ENCODE measurements at places on chromosomes 6 and 20.

- DNase-seq: no peak
Observed at GRCh38 chr6:108169464-108170331, 3.9 kb downstream of the NR2E1 start.

DNA sequence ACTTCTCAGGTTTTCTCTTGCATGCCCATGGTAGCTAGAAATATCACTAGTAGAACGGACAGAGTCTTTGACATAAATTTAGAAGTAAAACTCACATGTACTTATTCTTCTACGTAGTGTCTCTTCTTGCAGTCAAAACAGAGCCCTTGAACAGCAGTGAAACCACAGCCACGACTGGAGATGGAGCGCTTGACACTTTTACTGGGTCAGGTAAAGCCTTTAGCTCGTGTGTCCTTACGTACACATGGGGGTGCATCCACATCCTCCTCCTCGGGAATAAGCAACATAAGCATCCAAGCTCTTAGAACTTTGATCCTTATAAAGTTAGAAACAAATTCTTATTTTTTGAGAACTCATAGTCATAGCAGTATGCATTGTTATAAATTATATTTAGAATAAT, 215.3 kb downstream of the EYA4 start:
- DNase-seq: no peak

DNA sequence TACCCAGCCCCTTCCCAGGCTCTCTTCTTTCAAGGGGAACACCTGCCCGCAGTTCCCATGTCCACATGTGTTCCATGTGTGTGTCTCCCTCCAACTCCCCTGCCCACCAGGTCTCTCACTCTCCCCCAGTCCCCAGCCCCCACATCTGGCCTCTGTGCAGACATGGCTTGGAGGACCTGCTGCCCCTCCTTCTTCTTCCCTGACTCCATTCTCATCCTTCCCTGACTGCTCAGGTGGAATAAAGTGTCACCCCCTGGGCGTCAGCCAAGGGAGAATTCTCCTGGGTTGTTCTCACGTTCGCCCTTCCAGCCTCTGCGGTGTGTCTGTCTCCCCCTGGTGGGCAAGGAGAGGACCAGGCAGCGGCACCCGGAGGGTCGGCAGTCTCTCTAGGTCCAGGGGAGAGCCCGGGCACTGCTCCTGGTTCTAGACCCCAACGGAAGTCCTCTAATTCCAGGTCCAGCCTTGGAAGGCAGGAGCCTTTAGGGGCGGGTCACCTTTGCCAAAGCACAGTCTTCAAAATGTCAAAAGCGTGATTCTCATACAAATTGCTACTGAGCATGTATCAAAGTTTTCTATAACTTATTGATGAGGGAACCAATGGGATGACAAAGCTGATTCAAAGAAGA, 50.5 kb downstream of the EBF4 start:
- no peak for DNase-seq

GRCh38 chr6:1802491-1803395, 193.0 kb downstream of the FOXC1 start:
- no peak for DNase-seq

DNA sequence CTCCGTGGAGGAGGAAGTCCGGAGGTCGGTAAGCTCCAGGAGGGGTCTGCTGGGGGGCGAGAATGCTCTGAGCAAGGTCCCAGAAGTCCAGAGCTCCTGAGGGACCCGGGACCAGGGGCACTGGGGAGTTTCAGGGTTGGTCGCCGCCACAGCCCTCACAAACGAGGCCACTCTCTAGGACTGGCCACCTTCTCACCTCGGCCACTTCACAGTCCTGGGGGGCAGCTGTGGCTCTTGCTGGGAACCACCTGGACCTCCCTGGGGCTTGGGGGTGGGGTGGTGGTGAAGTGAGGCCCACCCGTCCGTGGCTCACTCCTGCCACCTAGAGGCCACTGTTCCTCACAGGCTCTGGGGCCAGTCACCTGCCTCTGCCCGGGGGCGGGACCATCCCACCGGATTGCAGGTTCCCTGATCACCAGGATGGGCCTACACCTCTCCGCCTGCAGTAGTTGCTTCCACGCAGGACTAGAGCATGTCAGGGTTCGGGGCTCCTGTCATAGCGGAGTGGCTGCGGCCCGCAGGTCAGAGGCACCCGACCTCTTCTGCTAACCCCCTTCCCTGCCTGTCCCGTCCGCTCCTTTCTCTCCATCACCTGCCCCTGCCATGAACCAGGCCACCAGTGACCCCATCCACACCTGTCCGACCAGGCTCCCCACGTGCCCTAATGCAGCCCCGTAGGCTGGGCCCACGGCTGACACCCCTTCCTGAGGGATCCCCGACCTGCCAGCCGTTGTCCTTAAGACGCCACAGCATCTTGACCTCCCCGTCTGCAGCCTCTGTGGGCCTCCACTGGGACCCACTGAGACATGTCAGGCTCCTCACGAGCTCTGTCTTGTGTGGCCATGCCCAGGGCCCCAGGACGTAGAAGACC, 5.1 kb upstream of the TCEA2 start:
- DNase-seq: peak; percentile 77

DNA sequence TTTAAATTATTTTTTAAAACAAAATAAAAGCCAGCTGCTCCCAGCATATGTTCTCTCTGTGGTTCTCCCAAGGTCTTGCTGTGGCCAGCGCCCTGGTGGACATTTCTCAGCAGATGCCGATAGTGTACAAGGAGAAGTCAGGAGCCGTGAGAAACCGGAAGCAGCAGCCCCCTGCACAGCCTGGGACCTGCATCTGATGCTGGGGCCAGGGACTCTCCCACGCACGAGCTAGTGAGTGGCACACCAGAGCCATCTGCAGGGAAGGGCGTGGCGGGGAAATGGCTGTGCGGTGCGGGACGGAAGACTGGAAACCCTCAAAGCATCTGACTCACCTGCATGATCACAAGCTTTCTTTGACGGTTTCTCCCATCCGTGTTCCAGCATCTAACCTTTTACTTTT, 16.5 kb downstream of the GFRA4 start:
- DNase-seq: no peak

- no peak for DNase-seq
Observed at GRCh38 chr20:53984356-53985149, 85.8 kb downstream of the BCAS1 start.

DNA sequence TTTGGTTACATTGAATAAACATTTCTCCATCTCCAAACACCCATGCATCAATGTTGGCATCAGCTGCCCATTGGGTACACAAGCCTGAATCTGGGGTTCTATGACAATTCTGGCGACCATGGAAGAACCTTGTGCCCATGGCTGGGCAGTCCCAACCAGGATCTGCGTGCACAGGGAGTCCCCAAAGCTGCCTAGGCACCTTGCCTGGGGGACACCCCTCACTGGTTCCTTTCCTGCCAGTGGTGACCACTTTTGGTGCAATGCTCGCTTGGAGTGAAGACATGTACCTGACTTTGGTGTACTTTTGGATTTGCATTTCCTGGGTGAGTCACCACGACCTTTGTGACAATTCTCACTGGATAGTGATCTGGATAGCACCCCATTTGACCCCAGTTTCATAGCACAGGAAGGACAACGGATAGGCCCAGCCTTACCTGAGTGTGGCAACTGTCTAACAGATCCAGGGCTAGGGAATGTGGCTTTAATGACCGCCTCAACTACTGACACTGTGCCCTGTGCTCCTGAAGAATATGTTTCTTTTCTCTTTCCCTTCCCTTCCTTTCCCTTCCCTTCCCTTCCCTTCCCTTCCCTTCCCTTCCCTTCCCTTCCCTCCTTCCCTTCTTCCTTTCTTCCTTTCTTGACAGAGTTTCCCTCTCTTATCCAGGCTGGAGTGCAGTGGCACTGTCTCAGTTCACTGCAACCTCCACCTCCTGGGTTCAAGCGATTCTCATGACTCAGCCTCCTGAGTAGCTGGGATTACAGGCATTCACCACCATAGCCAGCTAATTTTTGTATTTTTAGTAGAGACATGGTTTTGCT, 7.1 kb downstream of the SPINT3 start:
- no peak for DNase-seq

GRCh38 chr20:38084425-38084951, 50.9 kb downstream of the RPRD1B start:
- no peak for DNase-seq

DNA sequence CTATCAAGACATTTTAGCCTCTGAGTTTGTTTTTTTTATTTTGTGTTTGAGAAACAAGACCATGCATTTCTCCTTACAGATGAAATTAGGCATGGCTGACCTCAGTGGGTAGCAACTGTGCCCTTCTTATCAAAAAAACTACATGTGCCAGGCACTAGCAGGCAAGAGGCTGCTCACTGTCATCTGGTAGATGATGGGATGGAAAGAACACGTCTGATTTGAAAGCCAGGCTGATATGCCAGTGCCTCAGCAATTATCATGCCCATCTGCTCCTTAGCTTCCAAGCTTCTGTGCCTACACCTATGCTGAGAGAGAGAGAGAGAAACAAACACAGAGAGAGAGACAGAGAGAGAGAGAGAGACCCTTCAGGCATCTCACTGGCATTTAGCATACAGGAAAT, 149.9 kb downstream of the C6orf118 start:
- no peak for DNase-seq

DNA sequence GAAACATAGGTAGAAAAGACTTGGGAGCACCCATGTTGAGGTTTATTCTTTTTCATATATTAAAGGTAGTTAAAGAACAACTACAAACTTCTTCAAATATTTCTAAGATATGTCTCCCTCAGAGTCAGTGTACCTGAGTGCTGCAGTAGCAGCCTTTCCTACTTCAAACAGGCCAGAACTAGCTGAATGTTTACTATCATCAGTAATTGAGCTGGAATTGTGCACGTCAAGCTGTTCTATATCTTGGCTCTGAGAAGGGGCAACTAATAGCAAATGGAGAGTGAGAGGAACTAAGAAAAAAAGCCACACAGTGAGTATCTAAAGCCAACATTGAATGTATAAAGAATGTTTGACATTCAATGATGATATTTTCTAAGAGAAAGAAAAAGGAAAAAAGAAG, 21.7 kb downstream of the MTCL3 start:
- no peak for DNase-seq

DNA sequence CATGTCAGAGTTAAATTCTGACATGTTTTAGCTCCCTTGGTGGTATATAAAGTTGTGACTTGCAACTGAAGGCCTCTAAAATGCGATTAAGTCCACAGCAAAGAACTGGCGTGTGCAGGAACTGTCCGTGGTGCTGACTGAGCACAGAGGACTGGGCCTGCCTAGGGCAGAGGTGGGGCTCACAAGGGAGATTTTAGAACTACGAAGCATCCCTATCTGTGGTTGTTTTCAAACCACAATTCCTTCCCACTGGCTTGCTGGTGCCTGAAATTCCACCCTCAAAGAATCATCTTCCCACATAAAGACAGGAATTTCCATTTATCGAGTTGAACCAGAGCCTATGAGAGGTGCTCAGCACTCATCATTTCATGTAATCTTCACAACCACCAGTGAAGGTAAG, 30.1 kb downstream of the RIMS4 start:
- DNase-seq: no peak

DNA sequence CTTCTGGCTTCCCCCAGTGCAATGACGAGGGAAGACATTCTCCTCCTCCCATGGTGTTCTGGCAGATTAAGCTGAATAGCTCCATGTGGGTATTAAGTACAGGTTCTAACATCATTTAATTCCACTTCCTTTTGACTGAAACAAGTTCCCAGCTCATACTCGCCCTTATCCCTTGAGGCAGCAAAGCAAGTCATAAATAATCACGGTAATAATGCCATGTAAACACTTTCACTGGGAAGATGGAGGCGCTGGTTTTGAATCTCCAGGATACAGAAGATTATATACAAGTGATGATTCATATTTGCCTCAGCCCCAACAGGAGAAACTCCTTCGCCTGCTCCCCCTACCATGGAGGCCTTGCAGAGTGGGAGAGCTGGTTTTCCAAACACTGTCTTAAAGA, 141.3 kb downstream of the PXDC1 start:
- no peak for DNase-seq

GRCh38 chr6:78363688-78364087, 503.7 kb upstream of the IRAK1BP1 start:
- DNase-seq: no peak

DNA sequence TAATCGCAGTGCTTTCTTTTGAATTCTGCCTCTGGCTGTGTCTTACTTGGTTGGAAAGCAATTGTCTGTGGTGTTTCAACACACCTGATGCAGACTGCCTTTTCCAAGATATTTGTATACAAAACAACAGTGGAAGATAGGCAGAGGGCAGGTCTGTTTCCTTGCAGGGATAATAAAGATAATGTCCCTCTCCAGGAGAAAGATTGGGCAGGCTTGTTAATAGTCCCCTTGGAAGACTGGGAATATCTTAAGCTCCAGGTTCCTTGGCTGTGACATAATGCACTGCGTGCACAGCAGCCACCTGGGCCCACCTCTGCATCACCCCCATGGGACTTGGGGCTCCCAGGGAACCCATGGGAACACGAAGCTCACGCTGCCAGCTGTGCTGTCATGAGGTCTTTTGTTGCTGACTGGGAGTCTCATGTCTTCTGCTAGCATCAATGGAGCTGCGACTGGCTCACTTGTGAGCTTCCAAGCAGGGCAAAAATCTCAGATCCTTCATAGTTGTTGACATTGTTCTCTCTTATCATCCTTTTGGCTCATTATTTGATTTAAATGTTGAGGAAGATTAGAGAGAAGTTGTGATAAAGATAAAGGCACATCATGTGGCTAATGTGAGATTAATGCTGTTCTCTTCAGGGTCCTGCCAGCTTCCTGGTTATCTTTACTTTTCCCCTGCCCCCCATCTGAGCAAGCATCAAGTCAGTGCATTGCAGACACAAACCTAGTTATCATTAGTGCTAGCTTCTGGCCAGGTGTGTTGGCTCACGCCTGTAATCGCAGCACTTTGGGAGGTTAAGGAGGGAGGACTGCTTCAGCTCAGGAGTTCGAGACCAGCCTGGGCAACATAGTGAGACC, 107.1 kb upstream of the ASF1A start:
- no peak for DNase-seq

DNA sequence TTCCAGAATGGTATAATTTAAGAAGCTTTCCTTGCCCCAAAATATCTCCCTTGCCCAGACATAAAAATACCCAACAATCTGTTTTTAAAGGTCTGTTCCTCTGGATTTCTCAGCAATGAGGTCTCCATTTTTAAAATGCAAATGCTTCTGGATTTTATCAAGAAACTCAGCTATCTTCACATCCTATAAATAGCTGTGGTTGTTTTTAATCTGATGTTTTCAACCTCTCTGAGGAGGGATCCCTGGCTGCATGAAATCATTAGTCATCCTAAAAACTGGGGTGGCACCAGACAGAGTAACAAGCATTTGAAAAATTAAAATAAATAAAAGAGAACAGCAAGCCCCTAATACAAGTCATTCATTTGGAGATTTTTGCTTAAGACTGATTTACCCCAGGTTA, 168.5 kb upstream of the ID4 start:
- no peak for DNase-seq

GRCh38 chr6:125834348-125834747, 43.6 kb downstream of the NCOA7 start:
- no peak for DNase-seq

- DNase-seq: peak; percentile 50
Observed at GRCh38 chr6:108117427-108118358, 43.2 kb upstream of the OSTM1 start.

DNA sequence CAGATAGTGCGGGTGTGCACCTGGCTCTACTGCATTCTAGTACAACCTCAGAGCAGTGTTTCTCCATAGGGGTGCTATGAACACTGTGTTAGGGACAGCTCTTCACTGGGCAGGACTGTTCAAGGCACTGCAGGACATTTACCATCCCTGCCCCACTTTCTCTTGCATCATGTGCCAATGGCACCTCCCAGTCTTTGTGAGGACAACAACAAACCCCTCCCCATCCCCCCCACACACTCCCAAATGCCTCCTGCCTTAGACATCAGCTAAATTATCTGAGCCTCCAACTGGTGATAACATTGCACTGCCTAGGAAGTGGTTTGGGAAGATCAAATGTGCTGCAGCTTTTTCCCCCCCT, 98.9 kb downstream of the FYN start:
- DNase-seq: no peak

All from GM06990 (cell line).